Upper lobe of right lung (tissue), 1 donor: ENCODE measurements at places on chromosomes 16 and 17. TPM values are rescaled to one million over a fixed set of nuclear protein-coding genes. Genes with fewer than 3 reads are reported as not detected.

Gene ESRP2
- 61.0 TPM for total RNA-seq

Gene HIGD1B
- 36.4 TPM for total RNA-seq

Gene FNDC8
- not detected for total RNA-seq

Gene NRN1L
- 0.69 TPM for total RNA-seq

Gene SLC52A1
- total RNA-seq, result 0.26 TPM

Gene SEPTIN12
- total RNA-seq, result not detected

Gene GNAO1
- total RNA-seq, result 1.8 TPM

Gene FOXL1
- total RNA-seq, result 0.81 TPM

Gene PPP1R1B
- 25.1 TPM for total RNA-seq

Gene CMTM2
- 3.1 TPM for total RNA-seq

Gene SPATA22
- 0.75 TPM for total RNA-seq

Gene HYDIN
- 2.7 TPM for total RNA-seq

Gene DNAI2
- total RNA-seq, result not detected

Gene SPIRE2
- total RNA-seq, result 9.5 TPM

Gene KRTAP2-3
- total RNA-seq, result not detected

Gene YPEL3
- total RNA-seq, result 93.6 TPM

Gene SARM1
- 14.4 TPM for total RNA-seq

Gene EPOP
- total RNA-seq, result 2.1 TPM

Gene CDK5RAP3
- total RNA-seq, result 140 TPM

Gene TLCD2
- total RNA-seq, result 12.7 TPM

Gene ALOX15B
- total RNA-seq, result 80.2 TPM

Gene HES7
- total RNA-seq, result not detected

Gene SLC5A10
- total RNA-seq, result not detected

Gene C1QTNF8
- not detected for total RNA-seq

Gene TGFB1I1
- 49.9 TPM for total RNA-seq

Gene NPIPA3
- total RNA-seq, result 3.2 TPM

Gene SOX8
- 0.81 TPM for total RNA-seq

Gene TCF25
- 162 TPM for total RNA-seq

Gene WNT3
- total RNA-seq, result 3.3 TPM

Gene MYH10
- 205 TPM for total RNA-seq

Gene SNAI3
- 7.0 TPM for total RNA-seq

Gene PLD6
- total RNA-seq, result 4.9 TPM

Gene TAC4
- not detected for total RNA-seq

Gene MFSD6L
- 0.41 TPM for total RNA-seq

Gene SALL1
- total RNA-seq, result not detected

Gene HIRIP3
- total RNA-seq, result 20.3 TPM

Gene PDIA2
- total RNA-seq, result 0.96 TPM

Gene KRT17
- 5.9 TPM for total RNA-seq

Gene CDRT15L2
- total RNA-seq, result not detected

Gene MYO19
- total RNA-seq, result 36.8 TPM

Gene ABR
- 185 TPM for total RNA-seq

Gene KCNJ2
- 18.1 TPM for total RNA-seq

Gene LASP1
- 158 TPM for total RNA-seq

Gene CTRB2
- 0.78 TPM for total RNA-seq

Gene MMP25
- 12.8 TPM for total RNA-seq

Gene CHRNE
- total RNA-seq, result 0.98 TPM

Gene PRR11
- total RNA-seq, result 2.4 TPM

Gene B3GNT9
- total RNA-seq, result 19.3 TPM

Gene BORCS6
- total RNA-seq, result 7.8 TPM

Gene ATXN1L
- 32.2 TPM for total RNA-seq

Gene SCARF1
- total RNA-seq, result 48.5 TPM

Gene ZACN
- total RNA-seq, result not detected

Gene SLC13A5
- total RNA-seq, result not detected

Gene GP2
- not detected for total RNA-seq

Gene PROCA1
- 3.3 TPM for total RNA-seq

Gene CRISPLD2
- total RNA-seq, result 61.9 TPM

Gene RPL23
- 1,142 TPM for total RNA-seq
